ENCODE measurements at places on chromosomes 6 and 20. TPM values are rescaled to one million over a fixed set of nuclear protein-coding genes. Genes with fewer than 3 reads are reported as not detected.

Gene MAP3K7
- total RNA-seq = 76.7 TPM

Gene TTBK1
- 26.3 TPM for total RNA-seq

Gene LGSN
- total RNA-seq = 0.63 TPM

Gene ZBP1
- total RNA-seq = not detected

Gene PTCRA
- not detected for total RNA-seq

Gene DDO
- not detected for total RNA-seq
